ENCODE measurements at places on chromosomes 4 and X.

- DNase-seq, result no peak
These were observed 22.2 kb upstream of the TBC1D8B start for GRCh38 chrX:106780264-106780663.

GRCh38 chr4:152512483-152512882 is 23.4 kb downstream of the FBXW7 start:
- DNase-seq, result no peak

DNA sequence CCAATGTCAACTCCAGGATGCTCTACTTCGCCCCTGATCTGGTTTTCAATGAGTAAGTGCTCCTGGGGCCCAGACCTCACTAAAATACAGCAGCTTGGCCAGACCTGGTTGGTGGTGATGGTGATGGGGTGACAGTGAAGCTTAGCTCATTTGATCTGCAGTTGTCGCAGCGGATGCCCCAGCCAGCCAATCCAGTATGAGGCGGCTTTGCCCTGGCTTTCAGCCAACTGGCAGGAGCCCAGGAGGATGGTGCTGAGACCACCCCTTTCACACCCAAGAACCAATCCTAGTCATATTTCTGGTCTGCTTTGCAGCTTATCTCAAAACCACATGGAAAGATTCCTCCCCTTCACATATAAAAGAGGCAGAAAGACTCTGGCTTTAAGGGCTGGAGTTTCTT is 173.8 kb downstream of the AR start:
- DNase-seq, result no peak

DNA sequence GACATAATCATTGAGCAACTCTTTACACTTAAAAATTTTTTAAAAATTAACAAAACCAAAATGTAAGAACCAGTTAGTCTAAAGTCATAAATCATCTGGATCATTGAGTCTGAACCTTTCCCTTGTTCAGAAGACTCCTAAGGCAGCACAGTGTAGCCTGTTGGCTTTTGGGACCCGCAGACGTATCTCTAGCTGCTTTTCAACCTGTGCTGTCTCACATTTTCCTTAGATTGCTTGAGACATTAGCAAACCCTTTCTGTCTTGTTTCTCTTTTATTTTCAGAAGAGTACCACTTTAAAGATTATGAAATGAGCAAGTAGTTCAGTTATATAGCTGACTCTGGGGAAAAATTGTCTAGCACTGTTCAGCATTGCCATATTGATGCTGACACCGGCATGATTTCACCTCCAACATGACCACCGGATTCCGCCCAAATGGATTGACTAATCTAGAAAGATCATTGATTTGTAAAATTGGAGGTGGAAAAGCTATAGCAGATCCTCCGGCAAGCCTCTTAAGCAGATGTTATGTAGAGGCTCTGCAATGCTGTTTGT is 8.9 kb downstream of the TCEANC start:
- no peak for DNase-seq

DNA sequence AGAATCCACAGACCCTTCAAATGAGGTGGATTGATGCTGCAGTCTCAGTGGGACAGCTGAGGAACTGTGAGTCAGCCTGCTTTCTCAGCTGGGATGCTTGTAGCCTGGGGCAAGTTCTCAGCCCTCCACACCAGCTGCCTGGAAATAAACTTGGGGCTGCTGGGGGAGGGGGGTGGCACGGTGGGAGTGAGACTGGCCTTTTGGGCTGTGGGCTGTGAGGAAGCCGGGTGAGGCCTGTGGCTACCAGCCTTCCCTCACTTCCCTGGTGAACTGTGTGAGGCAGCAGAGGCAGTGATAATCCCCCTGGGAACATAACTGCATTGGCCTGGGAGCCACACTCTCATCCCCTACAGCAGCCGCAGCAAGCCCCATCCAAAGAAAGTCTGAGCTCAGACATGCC is 114.5 kb upstream of the GUCY1A1 start:
- DNase-seq, result no peak

Data from naive B cell (primary cell).